ENCODE measurements at places on chromosomes 4 and X.

- no peak for DNase-seq
Measured at GRCh38 chr4:77921701-77922100, 59.1 kb downstream of the MRPL1 start.

DNA sequence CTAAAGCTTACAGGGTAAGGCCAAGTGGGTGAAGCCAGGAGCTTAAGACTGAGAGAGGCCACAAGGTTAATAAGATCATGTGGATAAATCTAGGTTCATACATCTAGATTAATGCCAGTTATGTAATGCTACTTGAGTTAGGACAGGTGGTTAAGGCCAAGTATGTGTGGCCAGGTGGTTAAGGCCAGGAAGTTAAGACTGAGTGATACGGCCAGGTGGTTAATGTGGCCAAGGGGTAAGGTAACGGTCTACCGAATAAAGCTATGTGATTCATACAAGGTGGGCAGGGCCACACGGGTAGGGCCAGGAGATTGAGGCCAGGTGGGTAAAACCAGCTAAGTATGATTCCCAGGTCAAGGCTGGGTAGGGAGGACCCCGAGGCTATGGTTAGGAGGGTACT lies 223.0 kb downstream of the TACR3 start:
- DNase-seq = no peak

DNA sequence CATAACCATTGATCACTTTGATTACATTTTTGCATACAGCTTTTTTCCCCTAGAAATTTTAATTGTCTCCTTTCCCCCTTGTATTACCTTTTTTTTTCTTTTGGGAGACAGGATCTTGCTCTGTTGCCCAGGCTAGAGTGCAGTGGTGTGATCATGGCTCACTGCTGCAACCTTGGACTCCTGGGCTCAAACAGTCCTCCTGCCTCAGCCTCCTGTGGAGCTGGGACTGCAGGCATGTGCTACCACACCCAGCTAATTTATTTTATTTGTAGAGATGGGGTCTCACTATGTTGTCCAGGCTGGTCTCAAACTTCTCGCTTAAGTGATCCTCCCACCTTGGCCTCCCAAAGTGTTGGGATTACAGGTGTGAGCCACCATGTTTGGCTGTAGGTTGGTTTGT lies 47.0 kb downstream of the ZFX start:
- DNase-seq = no peak

- DNase-seq = no peak
Measured at GRCh38 chrX:77548751-77549150, 101.6 kb downstream of the FGF16 start.

- no peak for DNase-seq
Measured at GRCh38 chrX:64428371-64428770, 33.1 kb upstream of the MTMR8 start.

DNA sequence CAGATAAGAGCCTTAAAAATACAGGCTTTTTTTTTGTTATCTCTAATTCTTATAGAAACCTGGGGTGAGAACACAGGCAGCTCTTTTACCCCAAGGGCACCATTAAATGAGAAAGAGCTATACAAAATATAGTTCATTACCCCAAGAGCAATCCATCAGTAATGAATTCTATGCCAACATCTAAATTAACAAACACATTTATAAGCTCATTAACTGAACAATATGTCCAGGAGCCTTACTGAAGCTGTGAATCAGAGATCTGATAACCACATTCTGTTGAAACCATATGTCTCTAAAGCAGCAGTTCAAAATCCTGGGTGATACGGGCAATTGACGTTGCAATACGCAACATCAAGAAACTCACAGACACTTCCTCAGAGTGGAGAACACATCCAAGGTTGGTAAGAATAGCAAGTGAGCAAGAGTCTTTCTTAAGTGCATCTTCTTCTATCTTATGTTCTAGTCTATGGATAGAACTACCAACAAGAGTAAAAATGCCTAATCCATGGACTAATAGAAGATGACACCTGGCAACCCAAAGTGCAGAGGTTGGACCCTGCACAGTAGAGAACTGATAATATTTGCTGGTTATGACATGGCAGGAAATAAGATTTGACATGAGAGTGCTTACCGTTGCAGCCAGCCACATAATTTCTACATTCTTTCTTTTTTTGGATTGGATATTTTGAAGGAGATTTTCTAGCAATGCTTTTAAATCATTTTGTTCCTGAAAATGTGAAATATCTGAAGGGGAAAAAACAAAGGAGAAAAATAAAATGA lies 449.3 kb downstream of the IL15 start:
- no peak for DNase-seq

DNA sequence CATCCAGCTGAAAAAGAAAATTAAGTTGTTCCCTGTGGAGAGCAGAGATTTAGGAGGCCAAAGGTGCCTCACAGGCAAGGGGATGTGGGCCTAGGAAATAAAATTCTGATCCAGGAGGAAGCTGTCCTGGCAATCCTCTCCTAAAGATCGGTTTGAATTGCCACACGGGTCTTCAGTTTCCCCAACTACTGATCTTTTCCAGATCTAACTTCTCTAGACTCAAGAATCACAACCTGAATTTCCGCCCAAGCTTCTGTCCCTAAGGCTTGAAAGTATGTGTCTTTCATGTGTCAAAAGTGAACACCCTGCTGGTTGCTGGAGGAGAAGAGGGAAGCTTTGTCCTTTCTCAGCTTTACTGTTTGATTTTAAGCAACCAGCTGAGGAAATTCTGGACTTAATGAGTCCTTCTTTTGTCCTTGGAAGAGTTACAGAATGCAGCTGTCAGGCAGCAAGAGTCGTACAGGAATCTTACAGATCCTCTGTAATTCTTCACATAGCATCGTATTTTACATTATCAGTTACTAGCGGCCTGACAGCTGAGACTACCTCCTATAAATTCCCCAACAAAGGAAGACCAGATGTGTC lies 93.8 kb downstream of the INPP4B start:
- DNase-seq = no peak

DNA sequence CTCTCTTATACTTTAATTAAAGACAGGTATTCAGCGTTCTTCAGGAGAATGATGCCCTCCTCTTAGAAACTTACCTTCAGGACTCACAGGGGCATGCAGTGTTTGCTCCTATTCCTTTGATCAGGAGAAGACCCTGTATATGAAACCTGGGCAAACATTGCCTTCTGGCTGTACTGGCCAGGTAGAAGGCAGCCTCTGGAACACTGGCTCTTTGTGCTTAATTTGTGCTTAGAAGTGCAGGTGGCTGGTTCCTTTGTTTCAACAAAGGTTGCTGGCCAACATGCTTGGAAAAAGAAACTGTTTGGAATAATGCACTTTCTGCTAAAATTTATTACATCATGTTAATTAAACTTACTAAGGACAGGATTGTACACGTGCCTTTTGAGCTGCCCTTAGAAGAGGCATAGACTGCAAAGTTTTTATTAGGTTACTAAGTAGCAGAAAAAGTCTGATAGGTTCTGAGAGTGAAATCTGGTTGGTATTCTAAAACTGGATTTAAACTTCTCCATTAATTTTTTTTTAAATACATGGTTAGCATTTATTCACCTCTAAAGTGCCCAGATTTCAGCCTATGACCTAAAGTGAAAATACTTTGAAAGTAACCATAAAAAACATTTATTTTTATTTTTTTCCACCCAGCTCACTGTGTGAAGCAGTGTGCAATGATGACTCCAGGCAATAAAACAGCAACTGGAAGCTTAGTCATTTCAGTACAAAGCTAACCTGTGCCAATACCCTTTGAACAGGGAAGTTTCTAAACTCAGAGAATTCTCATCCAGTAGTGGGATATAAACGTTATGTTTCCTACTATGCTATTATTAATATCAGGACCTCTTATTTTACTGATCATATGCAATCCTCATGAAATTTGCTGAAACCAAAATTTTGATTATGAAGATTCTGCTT lies 11.3 kb downstream of the RASSF6 start:
- DNase-seq = no peak

DNA sequence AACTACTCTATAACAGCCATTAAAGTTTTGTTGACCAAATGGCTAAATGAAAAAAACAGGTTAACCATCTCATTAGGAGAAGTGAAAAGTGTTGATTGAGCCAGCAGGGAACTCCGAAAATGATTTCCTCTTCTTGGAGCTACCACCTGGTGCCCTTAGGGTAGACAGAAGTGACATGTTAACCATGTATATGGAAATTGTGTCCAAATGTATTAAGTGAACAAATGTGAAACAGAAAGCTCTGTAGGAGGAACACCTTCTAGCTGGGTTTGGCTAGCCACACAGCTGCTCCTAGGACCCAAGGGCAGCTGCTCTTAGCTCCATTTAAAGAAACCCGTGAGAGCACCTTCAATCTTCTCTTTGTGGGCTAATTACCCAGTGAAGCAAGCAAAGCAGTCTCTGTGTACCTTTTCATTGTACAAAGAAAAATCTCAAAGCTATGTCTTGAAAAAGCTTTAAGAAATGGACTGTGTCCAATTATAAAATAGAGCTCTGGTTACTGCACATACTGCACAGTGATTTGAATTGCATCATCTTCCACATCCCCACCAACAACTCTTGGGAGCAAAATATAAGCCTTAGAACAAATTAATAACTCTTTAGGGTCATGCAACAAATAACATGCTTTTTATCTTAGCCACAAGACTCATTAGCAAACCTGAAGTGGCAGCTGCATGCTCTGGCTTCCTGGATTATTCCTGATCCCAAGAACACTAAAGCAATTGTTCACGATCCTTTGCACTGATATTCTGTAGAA lies 59.2 kb upstream of the PARM1 start:
- DNase-seq = no peak

DNA sequence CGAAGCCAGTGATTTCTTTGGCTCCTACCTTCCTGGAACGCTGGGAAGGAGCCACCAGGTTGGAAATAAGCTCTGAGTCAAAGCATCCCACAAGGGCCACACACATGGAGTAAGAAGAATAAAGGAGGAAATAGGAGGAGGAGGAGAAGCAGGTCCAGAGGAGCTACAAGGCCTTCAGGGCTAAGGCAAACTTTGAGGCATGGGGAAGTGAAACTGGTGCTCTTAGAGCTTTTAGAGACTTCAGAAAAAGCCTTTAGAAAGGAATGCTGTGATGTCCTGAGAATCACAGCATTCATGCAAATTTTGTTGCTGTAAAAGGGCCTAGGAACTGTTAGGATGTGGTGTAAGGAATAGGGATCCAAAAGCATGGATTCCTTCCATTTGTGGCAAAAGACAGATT lies 135.9 kb upstream of the ARHGEF9 start:
- DNase-seq = no peak

GRCh38 chr4:8117278-8117682 lies 41.3 kb downstream of the ABLIM2 start:
- DNase-seq = peak; percentile 3

- DNase-seq = no peak
Measured at GRCh38 chrX:11290416-11291102, 2.7 kb upstream of the AMELX start.

GRCh38 chrX:30283456-30284200 lies 25.6 kb downstream of the NR0B1 start:
- no peak for DNase-seq

DNA sequence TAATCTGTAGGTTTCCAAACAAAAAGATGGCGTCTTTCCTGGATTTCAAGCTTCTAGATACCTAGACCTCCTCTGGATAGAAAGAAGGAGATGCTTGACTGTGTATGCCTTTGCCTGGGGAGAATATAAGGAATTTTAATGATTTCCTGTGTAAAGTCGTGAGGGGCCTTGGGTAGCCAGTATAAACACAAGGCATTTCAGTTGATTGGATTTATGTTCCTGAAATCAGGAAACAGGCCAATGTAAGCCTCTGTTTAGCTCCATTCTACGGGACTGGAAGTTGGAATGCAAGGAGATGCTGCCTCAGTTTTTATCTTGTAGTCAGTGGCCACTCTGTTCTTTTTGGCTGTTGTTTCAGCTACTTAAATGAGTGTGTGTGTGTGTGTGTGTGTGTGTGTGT lies 137.2 kb downstream of the GUCY2F start:
- no peak for DNase-seq

GRCh38 chr4:16120720-16121119 lies 36.9 kb upstream of the PROM1 start:
- DNase-seq = no peak

DNA sequence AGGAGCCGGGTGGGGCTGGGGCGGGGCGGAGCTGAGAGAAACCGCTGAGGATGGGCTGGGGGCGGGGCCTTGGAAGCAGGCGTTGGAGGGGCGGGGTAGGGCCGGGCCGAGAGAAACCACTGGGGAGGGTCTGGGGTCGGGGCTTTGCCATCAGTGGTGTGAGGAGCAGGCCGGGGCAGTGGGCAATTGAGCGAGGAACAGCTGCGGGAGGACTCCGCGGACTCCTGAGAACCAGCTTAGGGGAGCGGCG lies 1.3 kb upstream of the EOLA2 start:
- DNase-seq = no peak

GRCh38 chrX:135522132-135522530 lies 1.7 kb downstream of the INTS6L start:
- no peak for DNase-seq

DNA sequence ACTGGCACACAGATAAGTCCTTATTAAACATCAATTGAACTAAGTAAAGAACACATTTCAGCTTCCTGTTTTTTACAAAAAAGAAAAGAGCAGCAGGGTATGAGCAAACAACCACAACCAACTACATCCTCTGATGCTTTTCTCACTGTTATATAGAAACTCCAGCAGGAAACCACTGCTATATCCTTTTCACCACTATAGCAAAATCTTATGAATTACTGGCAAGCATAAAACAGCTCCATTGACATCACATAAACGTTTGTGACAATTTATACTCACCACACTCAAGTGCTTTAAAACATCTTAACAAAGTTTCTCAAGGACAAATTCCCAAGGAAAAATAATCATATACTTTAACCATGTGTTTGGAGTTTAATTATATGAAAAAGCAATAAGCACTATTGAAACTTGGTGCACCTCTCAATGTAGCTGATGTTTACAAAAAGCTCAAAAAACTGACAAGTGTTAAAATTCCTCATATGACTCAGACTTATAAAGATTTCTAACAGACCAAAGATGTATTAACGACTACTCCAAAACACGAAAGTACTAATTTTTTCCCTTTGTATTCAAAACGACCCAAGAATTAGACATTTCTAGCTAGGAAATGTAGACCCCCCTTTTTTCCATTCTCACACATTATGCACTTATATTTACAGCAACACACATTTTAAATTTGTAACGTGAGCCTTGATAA lies 12.9 kb downstream of the GPRIN3 start:
- DNase-seq = no peak

DNA sequence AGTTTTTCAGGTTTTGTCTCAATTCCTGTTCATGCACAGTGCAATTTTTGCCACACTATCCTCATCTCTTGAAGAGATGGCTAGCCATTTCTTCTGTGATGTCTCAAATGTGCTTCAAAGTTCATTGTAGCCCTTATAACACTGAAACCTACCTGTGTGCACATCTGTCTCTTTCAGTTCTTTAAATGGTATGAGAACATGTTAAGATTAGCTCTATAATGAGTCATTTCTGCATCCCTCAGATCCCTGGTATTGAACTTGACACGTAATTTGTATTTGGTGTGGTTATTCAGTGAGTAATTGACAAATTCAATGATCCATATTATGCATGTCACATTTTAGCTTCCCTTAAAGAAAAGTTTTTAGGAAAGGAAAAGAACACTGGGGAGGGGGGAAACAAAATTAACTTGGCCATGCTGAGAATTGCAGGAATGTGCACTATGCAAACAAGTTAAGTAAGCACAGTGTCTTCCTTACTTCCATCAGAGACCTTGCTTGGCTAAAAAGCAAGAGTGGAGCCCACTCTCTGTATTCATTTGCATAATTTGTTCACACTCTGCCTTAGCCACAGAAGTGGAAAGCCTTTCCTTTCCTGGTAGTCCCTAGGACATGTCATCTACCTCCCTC lies 659.8 kb upstream of the MAGEB2 start:
- no peak for DNase-seq
